NCI-H69 (cell line): ENCODE measurements at places on chromosomes 13 and 19.
A peak's percentile ranks its signal among the peaks of the same experiment; 100 is the strongest.

GRCh38 chr13:45876781-45877180 is 25.2 kb upstream of the SIAH3 start:
- no peak for DNase-seq

GRCh38 chr13:114311908-114312307 is 2.4 kb upstream of the CHAMP1 start:
- peak; percentile 30 for DNase-seq

DNA sequence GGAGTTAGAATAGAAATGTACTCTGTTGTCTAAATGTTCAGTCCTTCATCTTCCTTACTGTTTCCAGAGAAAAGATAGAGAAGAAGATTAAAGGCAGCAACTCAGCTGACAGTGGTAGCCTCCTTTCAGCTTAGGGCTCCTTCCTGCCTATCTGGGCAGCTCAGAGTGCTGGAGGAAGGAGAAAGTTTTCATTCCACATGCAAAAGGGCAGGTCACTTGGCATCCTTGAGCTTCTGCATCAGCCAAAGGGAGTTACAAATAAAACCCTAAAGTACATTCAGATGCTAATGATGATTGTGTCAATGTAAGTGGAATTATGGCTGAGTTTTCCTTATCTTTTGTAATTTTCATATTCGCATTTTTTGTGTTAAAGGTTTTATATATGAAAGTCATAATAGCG is 58.9 kb downstream of the ESD start:
- DNase-seq = no peak

GRCh38 chr13:89950225-89950624 is 1397.3 kb upstream of the MIR17HG start:
- DNase-seq = no peak

DNA sequence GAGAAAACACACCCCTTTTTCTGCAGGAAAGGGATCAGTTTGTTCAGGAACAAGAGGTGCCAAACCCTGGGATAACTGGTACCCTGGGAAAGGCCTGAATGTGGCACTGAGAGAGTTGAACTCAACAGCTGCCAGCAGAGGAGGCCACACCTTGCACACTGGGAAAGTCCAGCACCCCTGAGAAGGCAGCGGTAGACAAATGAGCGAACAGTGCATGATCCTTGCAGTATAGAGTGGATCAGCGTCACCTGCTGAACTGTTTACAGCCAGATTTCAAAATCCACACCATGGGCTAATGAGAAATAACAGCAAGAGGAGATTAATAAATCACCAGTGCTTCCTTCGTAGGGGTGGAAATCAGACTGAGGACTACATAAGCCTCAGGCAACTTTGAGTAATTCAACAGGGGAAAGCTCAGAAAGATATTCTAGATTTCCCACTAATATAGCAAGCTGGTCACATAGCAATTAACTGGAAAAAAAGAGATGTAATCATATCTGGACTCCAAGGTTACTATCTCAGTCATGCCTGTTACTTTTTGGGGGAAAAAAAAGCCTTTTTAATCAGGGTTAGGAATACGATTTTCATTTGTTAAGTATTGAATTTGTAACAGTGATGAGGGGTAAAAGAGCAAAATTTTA is 52.0 kb downstream of the DCT start:
- peak; percentile 97 for DNase-seq

- peak; percentile 42 for DNase-seq
Observed at GRCh38 chr13:106145997-106146864, 389.2 kb downstream of the EFNB2 start.

DNA sequence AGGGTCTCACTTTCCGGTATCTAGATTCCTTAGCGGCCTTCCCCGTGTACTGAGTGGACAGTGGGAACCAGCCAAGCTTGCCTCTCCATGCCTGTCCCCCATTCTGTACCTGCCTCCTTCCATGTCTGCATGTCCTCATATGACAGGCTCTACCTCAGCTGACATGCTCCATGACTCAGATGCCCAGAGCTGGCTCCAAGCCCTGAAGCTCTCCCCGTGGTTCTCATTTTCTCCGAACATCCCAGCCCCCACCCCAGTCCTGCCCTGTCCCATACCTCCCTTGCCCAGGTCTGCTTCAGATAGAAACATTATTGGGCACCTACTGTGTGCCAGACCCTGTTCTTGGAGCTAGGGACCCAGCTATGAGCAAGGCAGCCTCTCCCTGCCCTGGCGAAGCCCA is 17.1 kb upstream of the SHFL start:
- DNase-seq = no peak

DNA sequence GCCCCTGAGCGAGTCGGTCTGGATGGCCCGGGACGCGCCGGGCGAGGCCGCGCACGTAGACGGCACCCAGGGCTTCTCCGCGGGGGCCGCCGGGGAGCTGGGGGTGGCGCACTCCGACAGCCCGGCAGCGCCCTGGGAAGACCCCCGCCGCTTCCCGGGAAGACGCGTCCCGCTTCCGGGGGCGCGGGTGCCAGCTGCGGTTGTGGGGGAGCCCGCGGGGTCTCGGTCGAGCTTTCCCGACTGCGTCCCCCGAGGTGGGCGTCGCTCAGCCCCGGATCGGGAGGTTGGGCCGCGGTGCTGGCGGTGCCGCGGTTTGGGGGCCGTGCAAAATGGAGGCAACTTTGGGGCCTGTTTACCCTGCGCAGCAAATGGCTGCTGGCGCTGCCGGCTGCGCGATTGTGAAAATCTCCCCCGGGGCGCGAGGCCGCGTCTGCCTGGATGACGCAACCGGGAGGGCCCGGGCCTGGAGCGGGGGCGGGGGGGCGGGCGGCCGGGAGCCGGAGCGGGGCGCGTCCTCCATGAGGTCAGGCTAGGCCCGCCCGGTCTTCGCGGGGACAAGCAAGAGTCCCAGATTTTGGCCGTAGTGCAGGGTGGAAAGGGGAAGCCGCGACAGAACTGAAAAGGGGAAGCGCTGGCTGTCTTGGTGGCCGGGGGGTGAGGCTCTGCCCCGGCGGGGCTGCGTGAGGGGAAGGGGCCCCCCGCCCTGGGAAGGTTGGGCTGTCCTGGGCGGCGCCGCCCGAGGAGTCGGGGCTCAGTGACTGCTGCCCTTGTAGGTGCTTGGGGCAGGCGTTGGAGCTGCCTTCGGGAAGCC is 11.3 kb downstream of the PEAK3 start:
- peak; percentile 86 for DNase-seq

GRCh38 chr19:2478756-2479555 is 3.0 kb downstream of the GADD45B start:
- DNase-seq = no peak

- DNase-seq = peak; percentile 85
Observed at GRCh38 chr13:101757446-101758039, 305.1 kb downstream of the ITGBL1 start.

DNA sequence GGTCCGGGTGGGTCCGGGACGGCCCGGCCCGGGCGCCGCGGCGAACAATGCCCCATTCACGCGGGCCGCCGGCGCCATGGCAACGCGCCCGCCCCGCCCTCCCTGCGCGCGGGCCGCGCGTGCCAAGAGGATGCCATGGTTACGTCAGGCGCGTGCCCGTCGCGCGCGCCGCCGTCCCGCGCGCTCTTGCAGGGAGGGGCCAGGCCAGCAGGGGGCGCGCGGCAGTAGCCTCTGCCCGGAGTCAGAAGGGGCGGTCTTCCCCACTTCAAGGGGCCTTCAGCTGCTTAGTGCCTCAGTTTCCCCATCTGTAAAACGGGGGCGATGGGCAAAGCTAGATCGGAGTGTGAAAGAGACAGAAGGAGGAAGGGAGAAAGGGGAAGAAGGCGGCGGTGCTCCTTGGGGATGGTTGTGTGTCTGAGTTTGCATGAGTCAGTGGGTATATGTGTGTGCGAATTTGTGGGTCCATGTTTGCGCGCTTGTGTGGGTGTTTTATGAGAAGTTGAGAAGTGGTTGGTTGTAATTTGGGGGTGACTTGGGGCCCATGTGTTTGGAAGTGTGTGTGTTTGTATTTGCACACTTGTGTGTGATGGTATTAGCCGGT is 11.6 kb upstream of the NFIX start:
- DNase-seq = peak; percentile 92

DNA sequence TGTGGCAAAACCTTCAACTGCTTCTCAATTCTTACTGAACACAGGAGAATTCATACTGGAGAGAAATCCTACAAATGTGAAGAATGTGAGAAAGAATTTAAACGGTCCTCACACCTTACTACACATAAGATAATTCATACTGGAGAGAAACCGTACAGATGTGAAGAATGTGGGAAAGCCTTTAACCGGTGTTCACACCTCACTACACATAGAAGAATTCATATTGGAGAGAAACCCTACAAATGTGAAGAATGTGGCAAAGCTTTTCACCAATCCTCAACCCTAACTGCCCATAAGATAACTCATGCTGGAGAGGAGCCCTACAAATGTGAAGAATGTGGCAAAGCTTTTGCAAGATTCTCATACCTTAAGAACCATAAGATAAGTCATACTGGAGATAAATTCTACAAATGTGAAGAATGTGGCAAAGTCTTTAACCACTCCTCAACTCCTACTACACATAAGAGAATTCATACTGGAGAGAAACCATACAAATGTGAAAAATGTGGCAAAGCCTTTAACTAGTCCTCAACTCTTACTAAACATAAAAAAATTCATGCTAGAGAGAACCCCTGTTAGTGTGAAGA is 111.7 kb downstream of the ZNF100 start:
- no peak for DNase-seq

DNA sequence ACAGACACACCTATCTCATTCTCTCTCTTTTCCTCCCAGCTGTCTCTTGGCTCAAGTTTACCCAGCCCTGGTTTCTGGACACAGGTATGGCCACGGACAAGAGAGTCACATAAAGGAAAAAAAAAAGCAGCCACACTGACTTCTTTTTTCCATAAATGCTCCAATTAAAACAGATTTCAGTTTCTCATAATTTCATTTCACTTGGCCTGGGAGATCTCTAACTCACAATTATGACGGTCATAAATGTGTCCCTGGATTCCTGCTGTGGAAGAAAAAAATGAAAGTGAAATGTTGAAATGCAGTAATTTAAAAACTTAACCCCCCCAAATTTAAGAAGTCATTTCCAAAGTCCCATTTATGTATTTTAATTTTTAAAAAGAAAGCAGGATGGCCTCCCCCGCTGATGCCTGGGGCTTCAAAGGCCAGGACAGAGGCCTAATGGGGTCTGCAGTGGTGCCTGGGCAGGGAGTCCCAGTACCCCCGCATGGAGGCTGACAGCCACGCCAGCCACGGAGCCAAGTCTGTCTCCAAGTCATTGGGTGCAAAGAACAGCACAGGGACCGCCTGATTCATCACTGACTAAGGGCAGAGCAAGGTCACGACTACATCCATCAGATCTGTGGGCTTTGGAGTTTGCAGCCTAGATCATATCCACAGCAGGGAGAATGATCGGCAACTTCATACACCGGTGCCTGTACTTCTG is 79.7 kb downstream of the TSHZ3 start:
- DNase-seq = no peak

GRCh38 chr13:97257800-97258799 is 36.0 kb downstream of the MBNL2 start:
- no peak for DNase-seq

DNA sequence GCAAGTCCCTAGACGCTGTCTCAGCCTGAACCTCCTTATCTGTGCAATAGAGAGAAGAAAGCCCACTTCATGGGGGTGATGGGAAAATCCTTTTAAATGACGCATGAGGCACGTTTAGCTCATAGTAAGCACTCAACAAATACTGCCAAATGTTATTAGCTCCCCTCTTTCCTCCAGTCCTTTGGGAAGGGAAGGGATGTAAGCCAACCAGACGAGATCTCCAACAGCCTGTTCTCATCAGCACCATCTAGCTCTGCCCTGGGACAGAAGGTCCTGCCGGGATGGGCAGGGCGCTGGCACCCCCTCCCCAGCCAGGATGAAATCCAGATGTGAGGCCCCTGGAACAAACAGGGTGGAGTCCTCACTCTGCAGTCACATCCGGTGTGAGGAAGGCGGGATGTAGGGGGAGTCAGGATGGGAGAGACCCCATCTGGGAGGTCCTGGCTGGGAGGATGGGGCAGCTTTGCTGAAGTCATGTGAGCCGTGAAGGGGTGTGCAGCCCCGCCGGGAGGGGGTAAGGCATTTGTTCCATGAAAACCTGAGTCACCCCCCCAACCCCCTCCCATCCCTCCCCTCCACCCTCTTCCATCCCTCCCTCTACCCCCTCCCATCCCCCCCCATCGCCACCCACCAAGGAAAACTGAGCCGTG is 4.6 kb downstream of the S1PR2 start:
- no peak for DNase-seq

DNA sequence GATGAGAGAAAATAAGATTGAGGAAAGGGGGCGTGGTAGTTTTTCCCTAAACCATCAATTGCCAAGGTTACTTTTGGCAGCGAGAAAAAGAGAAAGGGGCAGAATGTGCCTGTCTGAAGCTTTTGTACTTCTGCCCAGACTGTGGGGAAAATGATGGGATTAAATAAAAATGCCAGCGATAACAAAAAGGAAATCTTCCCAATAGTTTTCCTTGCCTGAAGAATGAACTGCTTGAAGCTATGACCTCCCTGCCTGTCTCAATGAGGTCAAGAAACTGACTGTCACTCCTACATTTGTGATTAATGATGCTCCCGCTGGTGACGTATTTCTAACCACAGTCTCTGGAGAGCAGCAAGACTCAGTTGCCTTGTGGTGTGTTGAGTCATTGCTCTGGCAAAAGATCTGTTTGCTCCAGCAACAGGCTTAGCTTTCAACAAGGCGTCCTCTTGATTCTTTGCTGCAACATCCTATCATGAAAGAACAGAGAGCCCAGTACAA is 1051.5 kb downstream of the DIAPH3 start:
- DNase-seq = peak; percentile 45

GRCh38 chr13:33550885-33551284 is 265.3 kb upstream of the STARD13 start:
- no peak for DNase-seq

DNA sequence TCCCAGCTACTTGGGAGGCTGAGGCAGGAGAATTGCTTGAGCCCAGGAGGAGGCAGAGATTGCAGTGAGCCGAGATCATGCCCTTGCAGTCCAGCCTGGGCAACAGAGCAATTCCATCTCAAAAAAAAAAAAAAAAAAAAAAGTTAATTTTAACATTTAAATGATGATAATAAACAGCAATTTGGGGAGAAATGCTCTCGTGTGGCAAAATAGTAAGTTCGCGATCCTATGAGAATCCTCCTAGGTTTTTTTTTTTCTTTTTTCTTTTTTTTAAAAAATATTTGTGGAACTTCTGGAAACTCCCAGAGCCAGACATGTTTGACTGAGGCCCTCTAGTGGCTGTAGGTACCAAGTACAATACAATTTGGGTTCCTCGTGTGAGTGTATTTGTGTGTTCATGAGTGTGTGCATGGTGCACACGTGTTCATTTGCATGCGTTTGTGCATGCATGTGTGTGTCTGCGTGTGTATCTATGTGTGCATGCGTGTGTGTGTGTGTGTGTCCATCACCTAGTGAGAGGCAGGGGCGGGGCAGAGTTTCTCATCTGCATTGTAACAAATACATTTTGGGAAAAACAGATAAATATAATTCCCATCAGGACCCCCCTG is 31.2 kb downstream of the TMPRSS9 start:
- peak; percentile 79 for DNase-seq

- peak; percentile 28 for DNase-seq
Observed at GRCh38 chr19:46866407-46867136, 5.8 kb downstream of the ARHGAP35 start.

GRCh38 chr13:33640832-33641231 is 177.1 kb upstream of the RFC3 start:
- no peak for DNase-seq

- DNase-seq = no peak
Observed at GRCh38 chr13:21905486-21905885, 234.6 kb downstream of the FGF9 start.

GRCh38 chr19:4748589-4748988 is 24.9 kb upstream of the DPP9 start:
- peak; percentile 63 for DNase-seq
